ENCODE measurements at places on chromosomes 7 and 10.

- peak; percentile 89 for DNase-seq
Measured at GRCh38 chr10:132588301-132589013, 50.9 kb downstream of the INPP5A start.

DNA sequence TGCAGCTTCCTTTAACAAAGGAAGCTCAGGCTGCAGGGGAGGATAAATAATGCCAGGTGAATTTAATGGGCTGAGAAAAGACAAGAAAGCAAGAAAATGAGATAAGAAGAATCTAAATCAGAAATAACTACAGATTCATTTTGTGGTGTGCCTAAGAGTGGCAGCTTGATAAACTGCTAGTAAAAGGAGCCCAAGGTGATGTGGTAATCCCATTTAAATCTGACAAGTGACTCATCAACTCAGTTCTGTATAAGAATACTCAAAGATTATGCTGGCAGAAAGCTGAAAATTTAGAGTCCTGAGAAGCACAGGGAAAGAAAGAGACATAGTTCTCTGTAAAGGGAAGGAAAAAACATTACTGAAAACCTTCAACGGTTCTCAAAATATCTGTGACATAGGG, 109.4 kb upstream of the PDE1C start:
- DNase-seq: no peak

GRCh38 chr7:1210321-1210978, 22.2 kb upstream of the UNCX start:
- DNase-seq: no peak

DNA sequence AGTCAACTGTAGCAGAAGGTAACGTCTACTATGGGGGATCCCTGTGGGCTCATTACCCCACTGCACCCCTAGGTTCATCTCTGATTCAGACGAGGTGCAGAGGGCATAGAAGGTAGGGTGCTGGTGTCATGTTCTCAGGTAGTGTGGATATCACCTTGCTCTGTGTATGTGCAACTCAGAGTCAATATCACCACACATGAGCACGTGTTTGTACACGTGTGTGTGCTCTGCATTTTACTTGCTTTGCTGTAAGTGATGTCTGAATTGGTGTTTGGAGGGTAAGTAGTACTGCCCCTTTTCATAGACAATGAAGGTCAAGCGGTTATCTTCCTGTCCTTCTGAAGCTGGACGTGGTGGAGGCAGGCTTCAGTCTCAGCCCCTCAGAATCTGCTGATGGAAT, 10.4 kb downstream of the DMBT1 start:
- DNase-seq: no peak

DNA sequence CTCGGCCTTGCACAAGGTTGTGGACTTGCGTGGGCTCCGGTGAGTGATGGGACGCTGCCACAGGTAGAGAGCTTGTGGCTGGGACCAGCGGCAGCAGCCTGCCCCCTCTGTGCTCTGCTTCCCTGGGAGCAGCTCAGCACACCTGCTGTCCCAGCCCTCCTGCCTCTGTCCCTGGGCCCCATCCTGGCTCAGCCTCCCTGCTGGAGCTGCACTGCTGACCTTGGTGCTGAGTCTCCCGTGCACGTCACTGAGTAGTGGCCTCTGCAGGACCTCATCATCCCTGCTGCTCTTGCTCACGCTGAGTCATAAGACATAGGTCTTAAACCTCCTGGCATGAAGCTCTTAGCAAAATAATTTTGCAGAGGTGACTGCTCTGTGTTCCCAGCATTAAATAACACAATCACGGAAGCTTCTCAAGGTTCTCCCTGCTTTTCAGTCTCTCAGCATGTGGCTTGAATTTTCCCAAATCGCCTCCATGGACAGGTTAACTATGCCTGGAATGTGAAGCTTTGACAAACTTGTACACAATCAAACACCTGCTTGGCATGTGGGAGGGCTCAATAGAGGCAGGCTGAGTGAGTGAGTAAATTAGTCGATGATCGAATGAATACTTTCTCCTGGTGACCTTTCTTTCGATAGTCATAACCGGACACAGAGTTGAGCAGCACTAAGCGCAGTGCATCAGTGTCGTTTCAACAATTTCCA, 63.8 kb upstream of the NPS start:
- DNase-seq: no peak

All from hematopoietic multipotent progenitor cell (in vitro differentiated cells).